ENCODE measurements at places on chromosomes 6 and 20.

GRCh38 chr6:36383606-36384005, 3.9 kb downstream of the ETV7 start:
- no peak for DNase-seq

DNA sequence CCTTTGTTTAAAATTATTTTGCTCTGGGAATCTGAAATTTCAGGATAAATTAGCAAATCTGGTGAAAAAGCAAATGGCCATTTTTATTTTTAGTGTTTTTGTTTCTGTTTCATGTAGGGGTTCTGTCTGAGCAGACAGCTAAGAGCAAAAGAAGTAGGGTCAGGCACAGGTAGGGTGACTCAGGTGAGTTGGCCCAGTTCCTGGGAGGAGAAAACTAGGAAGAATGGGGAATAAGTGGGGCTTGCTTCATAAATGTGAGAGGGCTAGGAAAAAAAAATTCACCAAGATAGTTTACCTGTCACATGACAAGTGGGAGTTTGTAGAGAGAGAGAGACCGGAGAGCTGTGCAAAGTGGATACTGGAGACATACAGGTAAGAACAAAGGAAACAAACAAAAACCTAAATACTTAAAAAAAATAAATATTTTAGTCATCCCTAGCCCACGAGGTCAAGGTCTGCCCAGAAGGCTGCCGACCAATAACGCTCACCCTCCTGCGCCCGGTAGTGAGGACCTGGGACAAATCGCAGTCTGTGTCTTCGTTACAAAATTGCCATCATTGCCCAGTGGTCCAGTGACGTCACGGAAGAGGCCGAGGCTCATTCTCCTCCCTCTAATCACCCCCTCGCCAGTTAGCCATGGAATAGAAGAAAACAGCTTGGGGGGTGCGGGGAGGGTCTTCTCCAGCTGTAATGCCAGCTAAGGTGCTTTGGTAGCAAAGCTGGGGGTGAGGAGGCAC, 2.3 kb downstream of the THBD start:
- no peak for DNase-seq

DNA sequence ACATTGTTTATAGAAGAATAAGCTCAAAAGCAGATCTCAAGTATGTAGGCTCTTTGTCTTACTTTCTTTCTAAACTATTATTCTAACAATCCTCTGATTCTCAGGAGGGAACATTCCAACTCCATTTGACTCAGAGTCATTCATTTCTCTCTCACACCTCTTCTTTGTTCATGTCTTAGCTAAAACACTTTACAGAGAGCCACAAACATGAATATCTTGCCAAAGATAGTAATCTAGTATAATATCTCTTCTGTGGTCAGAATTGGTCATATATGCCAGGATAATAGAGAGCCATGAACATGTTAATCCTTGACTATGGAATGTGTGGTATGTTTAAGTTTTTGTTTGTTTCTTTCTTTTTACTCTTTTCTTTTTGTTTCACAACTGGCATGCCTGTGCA, 456.0 kb upstream of the PTCHD4 start:
- no peak for DNase-seq

- DNase-seq: no peak
Observed at GRCh38 chr6:55713436-55713835, 134.4 kb upstream of the HMGCLL1 start.

GRCh38 chr20:37202267-37202943, 23.1 kb upstream of the MROH8 start:
- no peak for DNase-seq
